Fibroblast of villous mesenchyme (primary cell): ENCODE measurements at places on chromosomes 2 and 18. TPM values are rescaled to one million over a fixed set of nuclear protein-coding genes. Genes with fewer than 3 reads are reported as not detected.
A peak's percentile ranks its signal among the peaks of the same experiment; 100 is the strongest.

SMC6 gene
- 20.7 and 23.2 TPM in 2 replicates for total RNA-seq

GAL3ST2 gene
- total RNA-seq: under 0.01 and 0.43 TPM in 2 replicates

GBX2 gene
- 1.6 TPM in 1 of 2 replicates, not detected in the other for total RNA-seq

ACVR2A gene
- total RNA-seq: 13.2 and 25.9 TPM in 2 replicates

DNA sequence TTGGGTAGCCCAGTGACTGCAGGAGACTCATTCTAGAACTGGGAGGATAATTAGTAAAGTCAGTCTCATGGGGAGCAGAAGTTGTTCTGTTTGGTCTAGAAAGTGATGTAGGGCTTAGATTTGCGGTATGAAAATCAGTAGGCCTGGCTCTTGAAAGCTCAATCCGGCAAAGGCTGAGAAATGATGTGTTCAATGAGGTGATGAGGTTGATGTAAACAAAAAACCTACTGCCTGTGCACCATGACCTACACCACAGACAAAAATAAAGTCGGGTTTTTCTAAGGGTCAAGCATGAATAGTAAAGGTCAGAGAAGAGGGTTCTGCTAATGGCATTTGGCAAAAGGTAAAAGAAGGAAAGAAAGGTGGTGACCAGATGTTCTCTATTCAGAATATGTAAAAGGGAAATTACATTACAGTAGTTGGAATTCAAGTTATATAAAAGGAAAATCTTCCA, 80.8 kb upstream of the COL5A2 start:
- DNase-seq: peak; percentile 46

DNA sequence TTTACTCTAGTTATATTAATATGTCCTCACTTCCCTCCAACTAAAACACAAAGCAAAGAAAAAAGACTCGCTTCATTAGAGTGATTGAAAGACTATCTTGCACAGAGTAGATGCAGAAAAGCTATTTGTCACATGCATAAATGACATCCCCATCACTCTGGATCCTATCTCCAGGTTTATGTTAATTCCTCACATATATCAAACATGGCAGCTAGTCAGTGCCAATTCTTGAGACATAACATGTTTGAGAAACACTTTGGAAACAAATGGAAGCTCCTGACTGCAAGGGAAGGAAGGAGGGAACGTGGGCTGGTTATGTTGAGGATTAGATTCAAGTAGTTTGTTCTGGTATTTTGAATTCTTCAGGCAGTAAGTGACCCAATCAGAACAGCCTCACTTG, 89.8 kb upstream of the BCL2L11 start:
- no peak for DNase-seq
